Stimulated activated CD8-positive, alpha-beta memory T cell treated with anti-CD3 and anti-CD28 coated beads, Interleukin-15, amount 100 ng/mL, for 1 hour (primary cell): ENCODE measurements at places on chromosomes 7 and 10.

- DNase-seq: no peak
Measured at GRCh38 chr7:116524221-116524608, 621 bp upstream of the CAV1 start.

DNA sequence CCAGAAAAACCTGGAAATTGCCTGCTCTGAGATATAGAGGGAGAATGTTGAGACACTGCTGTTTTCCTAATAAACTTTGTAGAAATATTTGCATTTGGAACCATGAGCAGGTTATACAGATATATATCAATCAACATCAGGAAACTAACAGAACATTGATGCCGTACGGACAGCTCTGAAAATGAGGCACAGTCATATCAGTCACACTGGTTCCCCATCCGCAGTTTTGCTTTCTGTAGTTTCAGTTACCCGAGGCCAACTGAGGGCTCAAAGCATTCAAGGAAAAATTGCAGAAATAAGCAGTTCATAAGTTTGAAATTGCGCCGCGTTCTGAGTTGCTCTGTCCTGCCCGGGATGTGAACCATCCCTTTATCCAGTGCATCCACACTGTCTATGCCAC is 137.9 kb downstream of the KLF6 start:
- DNase-seq: no peak

GRCh38 chr10:121070275-121071070 is 219.3 kb downstream of the WDR11 start:
- no peak for DNase-seq

- DNase-seq: no peak
Measured at GRCh38 chr7:8115547-8116402, 146.2 kb downstream of the ICA1 start.

DNA sequence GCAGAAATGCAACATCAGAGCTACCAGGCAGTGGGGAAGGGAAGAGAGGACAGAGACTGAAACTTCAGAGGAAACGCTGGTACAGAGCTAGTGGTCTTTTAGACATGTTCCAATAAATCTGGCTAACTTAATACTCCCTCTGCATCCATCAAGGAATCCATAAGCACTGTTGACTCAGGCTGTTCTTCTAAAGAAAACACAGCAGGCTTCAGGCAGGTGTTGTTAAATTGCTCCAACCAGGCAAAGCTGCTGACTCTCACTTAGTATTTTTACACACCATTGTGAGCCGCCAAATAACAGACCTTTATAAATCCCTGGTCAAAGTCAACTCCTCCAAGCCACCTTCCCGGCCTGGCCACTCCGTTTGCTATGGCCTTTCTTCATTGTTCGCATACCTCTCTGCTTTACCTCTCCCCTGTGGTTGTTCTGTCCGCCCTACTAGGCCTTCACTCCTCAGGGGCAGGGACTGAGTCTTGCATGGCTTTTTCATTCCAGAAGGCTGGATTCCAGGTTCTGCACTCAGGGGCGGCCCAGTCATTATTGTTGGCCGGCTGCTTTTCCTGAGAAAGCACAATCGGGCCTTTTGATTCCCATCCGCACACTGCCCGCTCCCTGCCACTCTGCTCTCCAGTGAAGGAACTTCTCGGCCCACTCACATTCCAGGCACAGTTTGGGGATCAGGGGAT is 18.4 kb downstream of the CREB3L2 start:
- DNase-seq: no peak

- DNase-seq: no peak
Measured at GRCh38 chr10:34689053-34689452, 126.0 kb downstream of the PARD3 start.
